ENCODE measurements at places on chromosomes 3 and 15. TPM values are rescaled to one million over a fixed set of nuclear protein-coding genes. Genes with fewer than 3 reads are reported as not detected.

- DNase-seq = no peak
Observed at GRCh38 chr3:101687142-101687931, 819 bp upstream of the RPL24 start.

- DNase-seq = no peak
Observed at GRCh38 chr3:187291001-187291511, 481 bp downstream of the MASP1 start.

GRCh38 chr3:127665165-127665564 is 7.6 kb upstream of the ABTB1 start:
- no peak for DNase-seq

GRCh38 chr3:116971531-116971930 is 262.0 kb downstream of the TUSC7 start:
- no peak for DNase-seq

- DNase-seq = no peak
Observed at GRCh38 chr3:105774444-105775180, 94.2 kb downstream of the CBLB start.

GRCh38 chr15:25171111-25171811 is 216.5 kb downstream of the SNRPN start:
- DNase-seq = peak; percentile 51

DNA sequence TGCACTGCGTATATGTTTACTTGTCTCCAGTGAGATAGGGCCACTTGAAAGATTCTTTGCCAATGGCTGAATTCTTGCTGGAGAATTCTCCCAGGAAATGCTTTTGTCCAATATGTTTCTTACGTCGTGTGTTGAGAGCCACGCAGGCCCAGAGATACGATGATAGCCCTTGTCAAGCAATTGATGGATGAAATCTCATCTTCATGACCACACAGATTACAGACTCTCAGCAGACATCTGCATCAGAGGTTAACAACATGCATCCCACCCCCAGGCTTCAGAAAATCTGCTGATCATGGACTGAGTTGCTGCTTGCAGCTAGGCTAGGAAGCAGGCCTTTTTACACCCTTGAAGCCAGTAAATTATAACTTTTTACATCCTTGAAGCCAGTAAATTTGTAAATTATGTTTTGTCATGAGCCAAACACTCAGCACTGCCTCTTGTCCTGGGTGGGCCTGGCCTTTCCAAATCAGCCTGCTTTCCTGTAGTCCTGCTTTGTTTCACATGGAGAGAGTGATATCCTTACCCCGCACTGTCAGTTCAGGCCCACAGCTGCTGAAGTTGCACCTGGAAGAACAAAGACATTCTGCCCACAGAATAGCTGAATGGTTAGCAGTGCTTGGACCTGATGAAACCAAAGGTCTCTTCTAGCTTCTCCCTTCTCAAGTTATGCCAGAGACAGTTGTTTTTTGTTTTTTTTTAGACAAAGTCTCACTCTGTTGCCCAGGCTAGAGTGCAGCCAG is 84.4 kb downstream of the GPR156 start:
- no peak for DNase-seq

DNA sequence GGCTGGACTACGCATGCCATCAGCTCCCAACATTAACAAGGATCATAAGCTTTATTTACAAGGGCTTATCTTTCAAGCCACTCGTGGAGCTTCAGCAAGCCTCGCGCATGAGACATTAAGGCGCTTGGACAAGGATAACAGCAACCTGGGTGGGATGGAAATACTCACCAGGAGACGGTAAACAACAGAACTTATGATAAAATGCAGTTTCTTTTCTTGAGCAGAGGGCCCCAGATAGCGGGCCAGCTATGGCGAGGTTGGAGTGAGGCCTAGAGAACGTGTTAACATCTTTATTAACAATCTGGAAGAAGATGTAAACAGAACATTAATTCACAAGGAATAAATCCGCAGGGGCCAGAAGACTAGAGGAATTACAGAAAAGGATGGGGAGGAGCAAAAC is 158.2 kb downstream of the NTRK3 start:
- DNase-seq = no peak

GRCh38 chr3:127538569-127538968 is 52.0 kb downstream of the TPRA1 start:
- no peak for DNase-seq

GRCh38 chr3:190522621-190523222 is 8.8 kb downstream of the IL1RAP start:
- no peak for DNase-seq

- no peak for DNase-seq
Observed at GRCh38 chr3:12316729-12317351, 28.0 kb downstream of the PPARG start.

- DNase-seq = no peak
Observed at GRCh38 chr3:61531528-61531927, 29.8 kb upstream of the PTPRG start.

KCNMB2 gene
- 0.22 TPM for polyA plus RNA-seq

MEX3B gene
- 1.2 TPM for polyA plus RNA-seq

CLDN11 gene
- polyA plus RNA-seq = 3.2 TPM

CLEC3B gene
- 35.3 TPM for polyA plus RNA-seq

ECE2 gene
- not detected for polyA plus RNA-seq

RBP2 gene
- polyA plus RNA-seq = 57.1 TPM

PYGO1 gene
- polyA plus RNA-seq = under 0.01 TPM

CCDC54 gene
- polyA plus RNA-seq = not detected

ZNF639 gene
- 16.4 TPM for polyA plus RNA-seq

SERINC4 gene
- 0.60 TPM for polyA plus RNA-seq

ARF4 gene
- 168 TPM for polyA plus RNA-seq

GPR160 gene
- polyA plus RNA-seq = 93.7 TPM
